ENCODE measurements at places on chromosomes 13 and 19.

DNA sequence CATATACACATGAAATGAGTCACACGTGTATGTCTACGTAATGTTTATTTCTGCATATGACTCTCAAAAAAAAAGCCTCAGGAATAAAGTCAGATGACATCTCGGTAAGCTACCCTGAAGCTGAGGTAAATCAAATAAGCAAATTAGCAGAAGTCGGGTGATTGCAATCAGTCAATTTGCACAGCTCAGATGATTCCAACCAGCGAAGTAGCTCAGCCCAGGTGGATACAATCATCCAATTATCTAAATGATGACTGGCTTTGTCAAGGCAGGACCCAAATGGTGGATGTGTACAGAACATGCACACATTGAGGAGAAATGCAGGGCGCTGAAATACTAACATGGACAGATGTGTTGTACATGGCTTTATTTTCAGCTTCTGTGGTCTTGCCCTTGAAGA is 148.5 kb downstream of the ZNF486 start:
- no peak for DNase-seq

DNA sequence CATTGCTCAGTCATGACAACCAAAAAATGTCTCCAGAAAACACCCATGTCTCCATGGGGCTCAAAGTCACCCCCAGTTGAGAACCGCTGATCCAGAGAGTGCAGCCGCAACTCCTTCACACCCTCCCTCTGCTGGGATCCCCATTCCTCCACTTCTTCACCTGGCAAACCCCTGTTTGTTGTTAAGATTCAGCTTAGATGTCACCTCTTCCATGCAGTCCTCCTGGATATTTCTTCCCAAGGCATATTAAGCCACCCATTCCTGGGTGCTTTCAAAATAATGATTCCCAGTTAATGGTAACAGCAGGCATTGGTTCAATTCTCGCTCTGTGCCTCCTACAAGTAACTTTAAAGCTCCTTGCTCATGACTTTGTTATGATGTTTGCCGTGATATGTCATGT is 4.0 kb downstream of the OR10H1 start:
- DNase-seq = no peak

GRCh38 chr19:47641891-47642485 is 33.1 kb downstream of the BICRA start:
- DNase-seq = no peak

DNA sequence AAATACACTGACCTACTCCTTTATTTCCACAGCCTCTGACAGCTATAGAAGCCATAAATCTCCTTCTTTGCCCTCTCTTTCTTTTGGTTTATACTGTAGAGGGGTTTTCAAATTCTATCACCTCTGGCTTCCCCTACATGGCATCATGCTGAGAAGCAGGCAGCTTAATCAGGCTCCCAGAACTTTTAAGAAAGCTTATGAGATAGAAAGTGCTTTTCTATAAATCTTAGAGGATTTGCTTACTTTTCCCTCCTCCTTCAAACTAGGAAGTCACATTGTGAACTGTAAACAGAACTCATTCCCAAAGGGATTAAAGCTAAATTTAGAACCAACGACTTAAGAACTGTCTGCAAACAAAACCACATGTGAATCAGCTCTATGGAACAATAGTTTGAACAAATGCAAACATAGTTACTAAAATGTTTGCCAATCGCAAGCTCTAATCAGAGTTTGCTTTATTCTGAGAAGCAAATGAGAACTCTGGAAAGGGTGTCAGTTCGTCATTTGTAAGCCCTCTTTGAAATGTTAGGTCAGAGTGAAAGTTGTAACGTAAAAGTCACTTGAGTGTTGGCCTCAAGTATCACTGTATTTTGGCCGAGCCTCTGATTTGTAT is 344.1 kb downstream of the RFC3 start:
- peak; percentile 60 for DNase-seq

GRCh38 chr19:41997851-41998229 is 3.8 kb upstream of the ATP1A3 start:
- no peak for DNase-seq

GRCh38 chr19:16062789-16063188 is 13.5 kb upstream of the TPM4 start:
- DNase-seq = no peak

GRCh38 chr13:43237616-43238015 is 214.2 kb downstream of the DNAJC15 start:
- no peak for DNase-seq

GRCh38 chr13:52701728-52702465 is 37.7 kb downstream of the CNMD start:
- no peak for DNase-seq

DNA sequence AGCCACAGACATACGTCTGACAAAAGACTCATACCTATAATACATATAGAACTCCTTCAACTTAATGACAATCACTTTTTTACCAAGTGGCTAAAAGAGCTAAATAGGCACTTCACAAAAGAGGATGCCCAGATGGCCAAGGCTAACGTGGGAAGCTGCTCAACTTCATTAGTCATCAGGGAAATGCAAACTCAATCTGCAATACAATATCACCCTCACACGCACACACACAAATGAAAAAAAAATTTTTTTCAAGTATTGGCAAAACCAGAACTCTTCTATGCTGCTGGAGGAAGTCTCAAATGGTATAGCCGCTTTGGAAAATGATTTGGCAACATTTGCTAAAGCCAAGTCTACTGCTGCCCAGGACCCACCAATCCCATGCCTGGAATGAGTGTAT is 14.6 kb upstream of the DNMT1 start:
- DNase-seq = no peak

GRCh38 chr13:40420160-40420740 is 246.2 kb downstream of the FOXO1 start:
- no peak for DNase-seq

DNA sequence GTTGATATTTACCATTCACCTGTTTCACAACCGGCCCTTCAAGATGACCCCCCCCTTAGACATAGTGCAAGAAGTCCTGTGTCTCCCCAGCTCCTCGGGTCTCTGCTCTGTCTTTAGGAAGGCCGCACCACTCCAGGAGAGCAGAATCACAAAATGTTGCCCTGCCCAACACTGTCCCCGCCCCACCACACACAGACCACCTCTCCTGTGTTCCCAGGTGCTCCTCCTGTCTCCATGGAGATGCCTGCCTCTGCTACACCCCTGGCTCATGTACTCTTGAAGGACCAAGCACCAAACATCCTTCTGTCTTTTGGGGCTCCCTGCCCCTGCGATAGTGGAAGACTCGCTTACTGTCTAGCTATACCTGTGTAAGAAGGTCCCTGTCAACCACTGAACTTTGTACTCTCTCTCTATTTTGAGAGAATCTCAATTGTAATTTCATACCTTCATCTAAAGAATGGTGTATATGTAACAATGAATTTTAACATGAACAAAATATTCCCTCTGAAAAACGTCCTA is 9.6 kb upstream of the TNFRSF19 start:
- DNase-seq = no peak

- no peak for DNase-seq
Observed at GRCh38 chr19:50626795-50627194, 12.9 kb downstream of the SYT3 start.

GRCh38 chr13:104196611-104197010 is 1130.4 kb upstream of the SLC10A2 start:
- no peak for DNase-seq

DNA sequence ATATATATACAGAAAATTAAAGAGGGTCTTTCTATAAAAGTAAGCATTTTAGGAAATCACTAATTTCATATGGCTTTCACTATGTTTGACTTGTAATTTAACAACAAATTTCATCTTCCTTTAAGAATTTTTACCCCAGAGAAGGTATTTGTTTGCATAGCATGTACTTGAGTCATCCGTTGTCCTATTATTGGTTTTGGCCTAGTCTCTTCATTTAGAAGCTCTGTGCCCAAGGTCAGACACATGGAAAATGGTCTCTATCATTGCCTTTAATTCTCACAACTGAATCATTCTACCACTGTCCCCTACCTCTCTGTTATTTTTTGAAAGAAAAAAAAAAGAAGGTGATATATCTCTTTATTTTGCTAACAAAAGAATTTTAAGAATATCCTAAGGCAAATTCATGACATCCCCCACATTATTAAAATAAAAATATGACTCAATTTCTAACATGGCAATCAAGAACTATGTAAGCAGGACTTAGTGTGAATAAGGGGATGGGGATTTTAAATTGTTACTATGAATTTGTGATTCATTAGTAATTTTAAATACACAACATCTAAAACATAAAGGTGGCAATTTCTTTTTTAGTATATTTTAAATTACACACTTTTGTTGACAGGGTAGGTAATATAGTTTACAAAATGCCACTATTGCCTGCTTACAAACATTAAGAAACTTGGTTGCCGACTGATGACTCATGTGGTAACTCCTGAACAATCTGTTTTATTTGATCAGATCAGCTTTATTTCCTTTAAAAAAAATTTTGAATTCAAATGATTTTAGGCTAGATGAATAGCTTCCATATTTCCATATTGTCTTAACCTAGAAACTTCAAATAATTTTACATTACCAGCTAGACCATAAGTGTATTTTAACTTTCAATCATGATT is 13.9 kb downstream of the SLITRK5 start:
- DNase-seq = no peak

DNA sequence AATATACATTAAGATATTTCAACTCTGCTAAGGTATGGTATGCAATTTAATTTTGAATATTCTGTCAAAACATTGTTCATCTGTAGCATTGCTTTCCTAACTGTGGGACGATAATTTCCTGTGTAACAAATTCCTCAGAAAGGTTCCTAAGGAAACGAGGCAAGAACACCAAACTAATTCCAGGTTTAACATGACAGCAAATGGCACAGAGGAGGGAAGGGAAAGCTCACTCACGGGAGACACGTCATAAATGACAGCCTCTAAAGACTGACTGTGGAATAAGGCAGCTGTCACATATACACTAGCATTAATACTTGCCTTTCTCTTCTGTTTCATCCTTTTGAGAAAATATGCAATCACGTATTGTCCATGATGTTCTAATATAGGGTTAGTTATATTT is 380.6 kb downstream of the LIG4 start:
- no peak for DNase-seq

GRCh38 chr19:29083863-29084262 is 129.1 kb downstream of the UQCRFS1 start:
- no peak for DNase-seq

DNA sequence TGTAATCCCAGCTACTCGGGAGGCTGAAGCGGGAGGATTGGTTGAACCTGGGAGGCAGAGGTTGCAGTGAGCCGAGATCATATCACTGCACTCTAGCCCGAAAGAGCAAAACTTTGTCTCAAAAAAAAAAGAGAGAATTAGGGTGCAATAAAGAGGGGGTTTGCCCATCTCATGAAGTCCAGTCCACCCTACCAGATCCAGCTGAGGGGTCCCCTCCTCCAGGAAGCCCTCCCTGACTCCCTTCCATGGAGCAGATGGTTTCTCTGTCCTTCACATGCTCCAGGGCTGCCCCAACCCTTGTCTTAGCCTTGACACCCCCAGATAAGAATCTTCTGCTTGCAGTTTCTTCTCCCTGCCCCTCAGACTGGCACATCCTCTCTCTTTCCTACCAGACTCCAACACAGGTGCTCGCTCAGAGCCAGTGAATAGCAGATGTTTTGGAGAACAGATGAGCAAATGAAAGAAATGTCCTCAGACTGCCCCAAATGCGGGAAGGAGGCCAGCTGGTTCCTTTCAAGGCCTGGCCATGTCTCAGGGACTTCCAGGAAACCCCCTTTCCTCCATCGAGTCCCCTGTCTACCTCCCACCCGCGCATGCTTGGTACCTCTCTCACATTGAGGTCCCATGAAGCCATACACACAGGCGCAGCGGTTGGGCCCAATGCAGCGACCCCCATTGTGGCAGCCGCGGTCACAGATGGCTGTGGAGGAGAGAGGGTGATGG is 5.0 kb downstream of the FBN3 start:
- no peak for DNase-seq

GRCh38 chr13:51323824-51324511 is 15.5 kb upstream of the SERPINE3 start:
- DNase-seq = no peak

DNA sequence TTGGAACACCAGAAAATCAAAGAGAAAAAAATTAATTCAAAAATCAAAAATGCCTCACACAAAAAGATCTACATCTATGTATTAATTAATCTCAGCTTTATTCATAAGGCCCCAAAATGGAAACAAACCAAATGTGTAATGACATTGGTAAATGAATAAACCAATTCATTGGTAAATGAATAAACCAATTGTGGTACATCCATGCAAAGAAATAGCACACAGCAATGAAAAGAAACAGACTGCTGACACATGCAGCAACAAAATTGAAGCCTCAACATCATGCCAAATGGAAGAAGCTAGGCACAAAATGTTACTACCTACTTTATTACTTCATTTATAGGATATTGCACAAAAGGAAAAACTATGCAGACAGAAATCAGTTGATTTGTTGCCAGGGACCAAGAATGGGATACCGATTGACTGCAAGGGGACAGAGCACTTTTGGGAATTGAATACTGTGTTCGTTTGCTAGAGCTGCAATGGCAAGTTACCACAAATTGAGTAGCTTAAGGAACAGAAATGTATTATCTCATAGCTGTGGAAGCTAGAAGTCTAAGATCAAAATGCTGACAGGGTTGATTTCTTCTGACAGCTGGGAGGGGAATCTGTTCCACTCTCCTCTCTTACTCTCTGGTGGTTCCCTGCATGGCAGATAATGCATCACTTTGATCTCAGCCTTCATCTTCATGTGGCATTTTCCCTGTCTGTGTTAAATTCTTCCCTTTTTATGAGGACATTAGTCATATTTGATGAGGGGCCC is 252.8 kb downstream of the RFC3 start:
- no peak for DNase-seq

GRCh38 chr19:56125806-56126590 is 4.9 kb upstream of the ZNF787 start:
- DNase-seq = no peak

DNA sequence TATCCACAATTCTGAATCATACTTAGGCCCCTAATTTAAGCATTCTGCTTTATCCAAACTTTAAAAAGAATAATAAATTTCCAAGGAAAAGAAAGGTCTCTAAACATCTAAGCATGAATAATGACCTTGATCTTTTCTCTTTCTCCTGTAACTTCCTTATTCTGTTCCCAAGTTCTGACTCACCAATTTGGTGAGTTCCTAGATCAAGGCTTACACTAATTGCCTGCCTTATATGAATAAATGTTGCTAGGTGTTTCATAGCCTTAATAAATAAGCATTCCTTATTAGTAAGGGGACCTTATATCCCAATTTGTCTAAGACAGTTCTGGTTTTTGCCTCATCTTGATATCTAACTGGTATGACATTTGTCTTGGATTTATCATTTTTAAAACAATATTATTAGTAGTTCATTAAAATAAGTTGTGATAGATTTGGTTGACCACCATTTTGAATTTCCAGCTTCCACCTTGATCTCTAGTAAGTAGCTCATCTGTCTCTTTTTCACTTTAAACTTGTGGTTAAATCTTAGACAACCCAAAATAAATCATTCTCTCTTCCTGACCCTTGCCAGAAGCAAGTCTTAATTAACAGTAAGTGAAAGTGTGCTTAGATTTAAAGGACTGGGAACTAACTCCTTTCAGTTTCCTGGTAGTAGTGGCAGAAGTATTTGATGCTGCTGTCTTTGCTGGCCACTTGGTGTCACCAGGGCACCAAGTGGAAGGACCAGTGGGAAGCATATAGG is 121.2 kb upstream of the MLNR start:
- no peak for DNase-seq
